ENCODE measurements at places on chromosomes 6 and 20.

DNA sequence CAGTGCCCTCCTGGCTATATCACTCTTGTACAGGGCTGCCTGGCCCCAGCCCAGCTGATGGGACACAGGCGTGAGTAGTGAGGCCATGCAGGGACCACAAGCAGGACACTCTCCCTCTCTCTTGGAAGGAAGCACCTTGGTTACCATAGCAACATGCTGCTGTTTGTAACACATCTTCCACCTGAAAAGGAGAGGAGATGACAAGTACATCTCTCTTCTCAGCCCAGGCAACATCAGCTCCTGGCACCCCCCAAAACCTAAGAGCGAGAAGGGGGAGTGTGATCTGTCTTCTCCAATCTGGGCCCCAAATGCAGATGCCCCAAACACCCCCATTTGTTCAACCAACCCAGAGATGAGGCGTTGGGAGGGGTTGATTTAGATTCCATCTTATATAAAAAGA, 49.9 kb downstream of the KCNB1 start:
- DNase-seq = no peak

GRCh38 chr6:129209355-129209754, 326.4 kb downstream of the LAMA2 start:
- no peak for DNase-seq

DNA sequence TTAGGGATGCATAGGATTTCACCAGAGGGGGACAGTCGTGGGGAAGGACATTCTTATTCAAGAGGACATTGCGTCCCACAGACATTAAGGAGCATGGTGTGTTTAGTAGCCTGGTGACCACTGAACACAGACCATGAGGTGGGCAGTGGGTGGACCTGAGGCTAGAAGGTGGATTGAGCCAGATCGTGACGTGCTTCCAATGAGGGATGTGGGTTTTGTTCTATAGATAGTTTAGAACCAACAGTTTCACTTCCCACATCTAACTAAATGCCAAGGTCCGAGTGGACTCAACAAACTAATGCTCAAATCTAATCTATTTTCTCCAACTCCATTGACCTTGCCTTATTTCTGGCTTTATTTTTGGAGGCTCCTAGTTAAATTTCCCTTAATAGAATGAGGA, 58.5 kb downstream of the OGFRL1 start:
- DNase-seq = no peak

GRCh38 chr6:87656857-87657256, 45.2 kb downstream of the AKIRIN2 start:
- no peak for DNase-seq

GRCh38 chr20:12573442-12573841, 435.3 kb upstream of the SPTLC3 start:
- no peak for DNase-seq
